ENCODE measurements at places on chromosomes 16 and 17.

GRCh38 chr16:79994418-79994817 lies 393.9 kb upstream of the MAF start:
- no peak for DNase-seq

GRCh38 chr17:81870131-81870980 lies 781 bp downstream of the ARHGDIA start:
- DNase-seq, result no peak

DNA sequence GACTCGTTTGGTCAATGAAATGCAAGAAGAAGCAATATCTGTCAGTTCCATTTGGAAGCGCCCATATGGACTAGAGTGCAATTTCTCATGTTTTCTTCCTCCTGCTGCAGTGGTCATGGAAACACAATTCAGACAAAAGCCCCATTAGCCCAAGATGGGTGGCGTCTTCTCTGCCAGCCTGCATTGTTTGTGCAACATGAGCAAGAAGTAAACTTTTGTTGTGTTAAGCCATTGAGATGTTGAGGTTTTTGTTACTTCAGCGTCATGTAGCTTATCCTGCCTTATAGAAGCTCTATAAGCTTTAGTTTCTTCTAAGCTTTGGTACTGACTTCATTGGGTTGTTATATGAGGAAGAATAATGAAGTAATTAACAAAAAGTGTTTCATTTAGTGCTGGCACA lies 137.4 kb downstream of the NPIPB5 start:
- DNase-seq, result no peak

DNA sequence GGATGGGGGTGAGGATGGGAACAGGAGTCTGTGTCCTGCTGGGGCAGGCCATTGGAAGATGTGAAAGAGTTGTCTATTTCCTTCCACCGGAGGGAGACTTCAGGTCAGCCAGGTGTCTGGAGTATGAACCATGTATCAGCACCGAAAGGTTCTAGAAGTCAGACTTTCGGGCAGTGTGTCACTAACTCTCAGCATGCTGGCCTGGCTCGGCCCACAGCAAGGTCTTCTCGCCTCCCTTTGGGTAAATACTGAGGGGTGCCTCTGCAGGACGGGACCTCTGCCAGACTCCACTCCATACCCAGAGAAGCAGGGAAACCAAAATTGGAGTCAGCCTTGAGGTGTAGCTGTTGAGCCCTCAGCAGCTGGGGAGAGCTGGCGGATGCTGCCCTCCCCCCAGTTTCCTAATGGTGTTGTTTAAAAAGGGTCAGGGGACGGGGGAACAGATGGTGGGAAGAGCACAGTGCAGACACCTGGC lies 507 bp downstream of the CIITA start:
- no peak for DNase-seq

GRCh38 chr16:51931653-51932052 lies 615.3 kb downstream of the TOX3 start:
- no peak for DNase-seq

DNA sequence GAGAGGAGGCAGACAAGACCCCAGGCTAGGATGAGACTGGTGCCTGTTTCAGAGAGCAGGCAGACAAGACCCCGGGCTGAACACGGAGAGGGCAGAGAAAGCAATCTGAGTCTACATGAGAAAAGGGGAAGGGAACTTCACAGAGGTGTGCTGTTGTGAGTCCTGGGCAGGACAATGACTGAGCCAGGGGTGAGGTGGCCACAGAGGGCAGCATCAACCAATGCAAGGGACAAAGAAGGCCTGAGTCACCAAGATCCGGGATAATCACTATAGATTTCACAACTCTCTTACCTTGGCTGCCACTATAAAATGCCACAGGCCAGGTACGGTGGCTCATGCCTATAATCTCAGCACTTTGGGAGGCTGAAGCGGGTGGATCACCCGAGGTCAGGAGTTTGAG lies 89.0 kb downstream of the SLC39A11 start:
- DNase-seq, result no peak

- DNase-seq, result no peak
These were observed 76.4 kb downstream of the CNGB1 start for GRCh38 chr16:57894390-57895080.

DNA sequence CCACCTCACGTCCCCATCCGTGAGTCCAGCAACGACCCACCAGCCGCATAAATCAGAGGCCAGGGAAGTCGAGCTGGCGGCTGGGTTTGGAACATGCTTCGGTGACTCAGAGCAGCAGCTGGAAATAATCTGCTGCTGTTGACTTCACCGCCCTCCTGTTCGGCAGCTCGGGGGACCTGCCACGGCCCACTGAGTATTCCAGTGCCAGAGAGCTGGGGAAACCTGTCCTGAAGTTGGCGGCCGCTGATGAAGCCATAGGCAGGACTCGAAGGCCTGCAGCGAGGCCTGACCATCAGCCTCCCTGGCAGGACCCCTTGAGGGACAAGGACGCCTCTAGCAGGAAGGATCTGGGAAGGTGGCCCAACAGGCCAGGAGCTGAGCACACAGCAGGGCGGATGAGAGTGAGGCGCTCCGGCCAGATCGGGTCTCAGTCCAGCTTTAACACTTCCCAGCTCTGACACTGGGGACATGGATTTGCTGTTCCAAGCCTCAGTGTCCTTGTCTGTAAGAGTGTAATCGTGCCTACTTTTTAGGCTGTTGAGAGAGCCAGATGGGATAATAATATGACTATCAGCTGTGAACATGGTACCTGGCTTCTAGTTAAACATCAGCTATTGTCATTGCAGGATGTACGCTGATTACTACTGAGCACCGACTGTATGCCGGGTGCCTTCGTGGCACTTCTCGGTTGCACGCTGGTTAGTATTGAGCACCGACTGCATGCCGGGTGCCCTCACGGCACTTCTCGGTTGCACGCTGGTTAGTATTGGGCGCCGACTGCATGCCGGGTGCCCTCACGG lies 50.4 kb upstream of the CIBAR2 start:
- no peak for DNase-seq

DNA sequence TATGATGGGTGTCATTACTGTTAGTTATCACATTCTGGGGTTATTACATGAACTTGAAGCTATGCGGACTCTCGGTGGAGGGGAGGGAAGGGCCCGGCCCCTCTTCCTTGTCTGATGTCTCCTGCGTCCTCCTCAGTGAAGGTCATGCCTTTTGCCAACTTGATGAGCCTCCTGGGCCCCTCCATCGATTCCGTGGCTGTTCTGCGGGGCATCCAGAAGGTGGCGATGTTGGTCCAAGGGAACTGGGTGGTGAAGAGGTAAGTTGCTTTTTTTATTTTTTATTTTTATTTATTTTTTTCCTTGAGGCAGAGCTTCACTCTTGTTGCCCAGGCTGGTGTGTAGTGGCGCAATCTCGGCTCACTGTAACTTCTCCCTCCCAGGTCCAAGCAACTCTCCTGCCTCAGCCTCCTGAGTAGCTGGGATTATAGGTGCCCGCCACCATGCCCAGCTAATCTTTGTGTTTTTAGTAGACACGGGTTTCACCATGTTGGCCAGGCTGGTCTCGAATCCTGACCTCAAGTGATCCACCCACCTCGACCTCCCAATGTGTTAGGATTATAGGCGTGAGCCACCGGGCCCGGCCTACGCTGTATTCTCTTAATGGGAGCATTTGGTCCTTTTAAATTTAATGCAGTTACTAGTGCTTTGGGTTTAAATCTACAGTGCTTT lies 21.6 kb downstream of the POLR3E start:
- no peak for DNase-seq

DNA sequence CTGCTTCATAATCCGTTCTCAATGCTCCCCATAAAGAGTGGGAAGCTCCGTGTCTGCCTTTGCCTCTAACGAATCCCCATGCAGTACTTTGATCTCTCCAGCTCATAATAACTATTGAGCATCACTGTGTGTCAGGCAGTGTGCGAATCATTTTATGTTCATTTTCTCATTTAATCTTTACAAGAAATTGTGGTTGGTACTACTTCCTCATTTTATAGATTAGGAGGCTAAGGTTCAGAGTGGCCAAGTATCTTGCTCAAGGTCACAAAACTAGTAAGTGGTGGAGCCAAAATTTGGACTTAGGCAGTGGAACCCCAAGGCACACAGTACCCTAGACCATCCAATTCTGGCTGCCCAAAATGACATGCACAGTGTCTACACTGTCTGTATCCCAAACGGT lies 44.8 kb downstream of the ABCC12 start:
- no peak for DNase-seq

DNA sequence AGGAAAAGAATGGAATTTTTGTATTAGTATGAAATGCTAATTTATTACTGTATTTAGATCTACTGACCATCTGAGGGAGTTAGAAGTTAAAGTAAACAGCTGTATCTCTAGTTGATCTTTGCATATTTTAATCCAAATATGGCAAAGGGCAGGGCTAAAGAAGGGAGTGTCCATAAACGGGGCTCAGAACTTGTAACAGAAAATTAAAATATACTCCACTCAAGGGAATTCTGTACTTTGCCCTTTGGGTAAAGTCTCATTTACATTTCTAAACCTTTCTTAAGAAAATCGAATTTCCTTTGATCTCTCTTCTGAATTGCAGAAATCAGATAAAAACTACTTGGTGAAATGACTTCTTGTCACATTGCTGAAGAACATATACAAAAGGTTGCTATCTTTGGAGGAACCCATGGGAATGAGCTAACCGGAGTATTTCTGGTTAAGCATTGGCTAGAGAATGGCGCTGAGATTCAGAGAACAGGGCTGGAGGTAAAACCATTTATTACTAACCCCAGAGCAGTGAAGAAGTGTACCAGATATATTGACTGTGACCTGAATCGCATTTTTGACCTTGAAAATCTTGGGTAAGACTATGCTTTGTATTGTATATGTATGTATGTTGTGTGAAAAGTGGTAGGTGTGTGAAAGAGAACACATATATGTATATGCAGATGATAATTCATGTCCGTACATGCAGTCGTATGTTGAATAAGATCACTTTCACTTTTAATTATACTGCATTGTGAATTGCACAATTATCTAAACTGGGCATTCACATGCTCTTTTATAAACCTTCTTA lies at the start of gene ASPA:
Gene ASPA, plus strand, starts transcription at position 186 of the 799 bp plus-strand sequence. Its CDS starts 163 bp downstream, at position 349.
- DNase-seq, result no peak

GRCh38 chr16:27315333-27316037 lies 1.7 kb downstream of the IL4R start:
- DNase-seq, result peak; percentile 35

- DNase-seq, result no peak
These were observed 477.4 kb upstream of the CCL2 start for GRCh38 chr17:33777674-33778073.

DNA sequence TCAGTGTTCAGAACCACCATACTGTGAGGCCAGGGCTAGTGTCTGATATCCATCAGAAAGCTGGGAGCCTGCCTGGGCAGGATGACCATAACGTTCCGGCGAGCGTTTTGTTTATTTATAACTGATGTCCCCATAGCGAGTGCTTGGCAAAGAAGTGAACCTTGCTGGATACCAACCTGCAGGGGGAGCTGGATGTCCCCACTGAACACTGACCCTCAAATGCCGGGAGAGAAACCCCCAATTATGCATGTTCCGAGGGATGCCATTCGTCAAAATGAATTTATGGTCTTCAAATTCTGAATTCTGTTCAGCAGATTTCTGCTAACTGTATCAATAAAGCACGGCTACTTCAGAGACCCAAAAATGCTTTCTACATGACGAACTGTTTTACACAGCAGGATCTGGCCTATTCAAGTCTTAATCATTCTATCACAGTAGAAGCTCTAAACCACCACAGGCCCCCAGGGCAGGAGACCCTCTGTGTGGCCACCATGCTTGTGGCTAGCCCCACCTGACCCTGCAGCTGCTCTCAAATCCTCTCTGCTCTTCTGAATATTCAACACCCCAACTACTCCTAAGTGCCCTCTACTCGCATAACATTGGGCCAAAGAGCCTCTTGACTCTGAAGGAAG lies 15.2 kb downstream of the MED24 start:
- no peak for DNase-seq

GRCh38 chr17:28335959-28336871 lies 654 bp downstream of the TNFAIP1 start:
- DNase-seq, result no peak

- no peak for DNase-seq
These were observed 9.6 kb upstream of the PRPSAP1 start for GRCh38 chr17:76363107-76363842.

- no peak for DNase-seq
These were observed 16.2 kb downstream of the SREBF1 start for GRCh38 chr17:17820463-17821158.

DNA sequence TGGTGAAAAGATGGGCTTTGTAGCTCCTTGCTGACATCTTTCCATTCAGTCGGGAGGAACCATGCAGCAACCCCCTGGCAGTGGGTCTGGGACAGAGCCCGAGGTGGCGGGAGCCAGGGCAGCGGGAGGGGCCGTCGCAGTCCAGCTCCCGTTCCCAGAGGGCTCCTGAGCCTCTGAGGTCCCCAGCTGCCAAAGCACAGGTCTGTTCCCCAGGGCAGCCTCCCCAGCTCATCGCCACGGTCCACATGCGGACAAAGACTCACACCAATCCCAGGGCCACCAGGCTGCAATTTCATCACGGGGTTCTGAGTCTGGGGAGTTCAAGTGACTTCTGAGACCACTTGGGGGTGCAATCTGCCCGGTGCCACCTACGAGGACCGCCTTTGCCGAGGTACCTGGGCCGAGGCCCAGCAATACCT lies 196.0 kb downstream of the RBFOX3 start:
- no peak for DNase-seq

GRCh38 chr17:2302778-2303203 lies 794 bp downstream of the SMG6 start:
- DNase-seq, result no peak

GRCh38 chr17:2710071-2710802 lies 1.3 kb downstream of the CLUH start:
- no peak for DNase-seq

DNA sequence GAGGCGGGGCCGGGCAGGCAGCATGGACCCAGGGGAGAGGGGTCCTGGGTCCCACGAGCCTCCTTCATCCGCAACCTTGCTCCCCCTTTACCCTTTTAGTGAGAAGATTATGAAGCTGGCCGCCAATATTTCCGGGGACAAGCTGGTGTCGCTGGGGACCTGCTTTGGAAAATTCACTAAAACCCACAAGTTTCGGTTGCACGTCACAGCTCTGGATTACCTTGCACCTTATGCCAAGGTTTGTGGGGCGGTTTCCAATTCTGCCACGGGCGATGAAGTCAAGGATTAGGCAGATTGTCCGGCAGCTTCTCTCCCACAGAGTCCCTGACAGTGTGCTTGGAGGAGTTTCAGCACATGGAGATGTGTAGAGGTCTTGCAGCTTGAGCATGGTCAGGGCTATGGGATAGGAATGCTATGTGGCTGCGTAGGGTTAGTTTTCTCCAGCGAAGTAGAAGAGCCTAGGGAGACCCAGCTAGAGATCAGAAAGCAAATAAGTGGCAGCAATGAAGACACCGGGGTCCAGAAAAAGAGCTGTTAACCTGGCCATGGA lies 598 bp downstream of the NIP7 start:
- DNase-seq, result no peak

GRCh38 chr17:48548523-48549280 lies 3.8 kb upstream of the HOXB2 start:
- DNase-seq, result no peak

Measured in SIG-M5 (cell line).